Activated CD8-positive, alpha-beta T cell treated with anti-CD3 and anti-CD28 coated beads for 36 hours (primary cell): ENCODE measurements at places on chromosomes 1 and 21. TPM values are rescaled to one million over a fixed set of nuclear protein-coding genes. Genes with fewer than 3 reads are reported as not detected.

- DNase-seq: no peak
Observed at GRCh38 chr21:45901061-45901690, 80.4 kb upstream of the COL6A1 start.

DNA sequence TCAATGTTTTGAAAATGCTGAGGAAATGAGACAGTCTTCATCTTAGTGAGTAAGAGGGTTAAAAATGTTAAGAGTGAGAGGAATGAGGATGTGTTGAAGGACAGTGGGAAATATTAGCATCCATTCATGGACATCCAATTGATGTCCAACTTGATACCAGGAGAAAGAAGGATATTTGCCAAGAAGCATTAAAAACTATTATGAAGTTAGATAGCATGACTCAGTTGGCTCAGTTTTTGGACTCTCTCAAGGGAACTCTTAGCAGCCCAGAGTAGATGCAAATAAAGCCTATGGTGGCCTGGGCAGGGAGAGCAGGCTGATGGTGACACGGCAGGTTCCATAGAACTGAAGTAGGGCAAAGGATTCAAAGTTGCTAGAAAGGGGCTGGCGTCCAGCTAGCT is 171.0 kb downstream of the ZZZ3 start:
- no peak for DNase-seq

The COQ8A gene
- total RNA-seq: 25.3 TPM

GRCh38 chr1:20426923-20427322 is 59.1 kb downstream of the CAMK2N1 start:
- DNase-seq: peak; percentile 8

DNA sequence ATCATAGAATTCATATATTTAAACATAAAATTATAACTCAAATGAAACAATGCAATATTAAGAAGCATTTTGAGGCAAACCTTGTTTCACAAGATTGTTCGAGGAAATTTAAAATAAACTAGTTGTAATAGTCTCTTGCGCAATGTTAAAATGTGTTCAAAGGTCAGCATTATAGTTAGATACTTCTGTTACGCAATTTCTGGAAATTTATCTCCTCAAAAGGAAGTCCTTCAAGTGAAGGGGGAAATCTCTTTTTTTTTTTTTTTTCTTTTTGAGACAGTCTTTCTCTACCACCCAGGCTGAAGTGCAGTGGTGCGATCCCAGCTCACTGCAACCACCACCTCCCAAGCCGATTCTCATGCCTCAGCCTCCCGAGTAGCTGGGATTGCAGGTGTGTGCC is 52.1 kb downstream of the FMO4 start:
- DNase-seq: no peak

DNA sequence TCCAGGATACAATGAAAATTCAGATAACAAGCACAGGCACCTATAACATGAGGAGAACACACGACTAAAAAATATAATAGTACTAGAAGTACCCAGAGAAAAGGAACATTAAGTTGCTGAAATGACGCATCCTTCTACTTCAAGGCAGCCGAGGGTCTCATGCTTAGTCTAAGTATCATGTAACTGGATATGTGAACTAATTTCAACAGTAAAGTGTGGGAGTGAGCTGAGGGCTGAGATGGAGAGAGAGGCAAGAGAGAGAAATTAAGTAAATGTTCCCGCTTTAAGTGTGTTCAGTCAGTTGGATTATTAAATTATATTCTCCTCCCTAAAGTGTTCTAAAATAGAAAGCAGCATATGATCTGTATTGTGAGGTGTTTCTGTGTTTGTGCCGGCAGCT is 152.2 kb upstream of the KRTAP19-8 start:
- no peak for DNase-seq

DNA sequence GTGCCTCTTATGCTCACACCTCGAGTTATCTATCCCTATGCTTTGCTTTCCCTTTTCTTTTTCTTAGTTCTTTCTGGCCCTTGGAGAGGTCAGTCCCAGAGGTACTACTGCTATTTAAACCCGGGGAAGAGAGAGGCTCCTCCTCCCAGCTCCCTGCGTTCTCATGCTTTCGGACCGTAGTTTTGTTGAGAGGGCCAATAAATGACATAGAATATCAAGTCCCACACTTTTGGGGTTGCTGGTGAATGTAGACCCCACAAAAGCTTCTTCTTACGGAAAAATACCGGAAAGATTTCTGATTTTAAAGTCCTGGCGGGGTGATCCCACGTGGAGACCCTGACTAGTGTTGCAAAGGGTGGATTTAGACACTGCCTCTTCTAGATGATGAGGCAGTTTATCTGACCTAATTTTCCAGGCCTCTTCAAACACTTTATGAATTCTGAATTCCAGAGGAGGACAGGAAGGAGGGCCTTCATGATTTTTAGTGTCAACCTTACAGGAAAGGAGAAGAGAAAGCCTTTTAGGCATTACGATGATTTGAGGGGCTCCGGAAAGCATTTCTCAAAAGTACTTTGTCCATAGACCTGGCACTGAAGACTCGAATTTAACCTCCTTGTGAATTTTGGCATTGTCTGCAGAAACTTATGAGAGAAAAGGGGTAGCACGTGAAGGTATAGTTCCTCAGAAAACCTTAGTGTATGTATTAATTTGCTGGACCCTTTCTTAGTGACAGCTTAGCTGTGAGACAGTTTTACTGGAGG is 694 bp downstream of the TMEM167B start:
- DNase-seq: peak; percentile 47

The KRTAP13-2 gene
- not detected for total RNA-seq

The LCK gene
- total RNA-seq: 292 TPM

The GREM2 gene
- total RNA-seq: not detected

- no peak for DNase-seq
Observed at GRCh38 chr1:228275179-228275429, 67.3 kb downstream of the OBSCN start.

GRCh38 chr1:114154146-114154962 is 685 bp upstream of the SYT6 start:
- DNase-seq: peak; percentile 11

- DNase-seq: no peak
Observed at GRCh38 chr21:41480086-41480690, 27.8 kb downstream of the TMPRSS2 start.

- no peak for DNase-seq
Observed at GRCh38 chr1:115118086-115118485, 28.8 kb upstream of the TSPAN2 start.

DNA sequence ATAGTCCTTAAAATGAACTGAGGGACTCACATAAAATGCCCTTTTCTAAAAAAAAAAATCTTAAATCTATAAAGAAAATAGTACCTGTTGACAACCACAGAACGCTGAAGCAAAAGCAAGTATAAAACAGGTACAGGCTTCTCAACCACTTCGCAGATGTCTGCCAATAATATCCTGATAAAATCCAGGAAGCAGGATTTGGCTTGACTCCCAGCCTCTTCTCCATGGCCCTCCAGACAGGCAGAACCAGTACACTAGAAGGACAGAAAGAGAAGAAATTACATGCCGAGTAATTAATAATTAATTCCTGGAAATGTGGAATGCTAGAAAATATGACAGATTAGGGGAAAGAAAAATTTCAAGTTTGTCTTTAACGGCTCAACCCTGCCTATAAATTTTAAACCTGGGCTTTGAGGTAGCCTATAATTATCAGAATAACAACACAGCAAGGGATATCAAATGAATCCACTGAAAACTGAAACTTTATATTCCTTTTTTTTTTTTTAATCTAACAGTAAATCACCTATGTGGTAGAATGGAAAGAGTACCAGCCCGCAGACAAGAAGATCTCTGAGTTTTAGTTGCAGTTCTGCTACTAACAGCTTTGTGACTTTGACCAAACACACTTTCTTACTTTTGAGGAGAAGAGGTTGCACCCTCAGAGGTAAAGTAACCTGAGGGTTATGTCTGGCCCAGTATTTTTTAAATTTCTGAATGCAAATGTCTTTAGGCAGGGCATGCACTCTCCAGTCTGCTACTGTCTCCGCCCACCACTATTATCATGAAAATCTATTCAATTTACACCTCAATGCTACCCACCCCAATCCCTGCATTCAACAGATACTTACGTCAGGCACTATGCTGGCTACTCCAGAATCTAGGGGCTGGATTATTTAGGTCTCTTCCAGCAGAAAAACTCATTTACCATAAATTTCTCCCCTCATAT is 2.7 kb downstream of the KIAA0319L start:
- no peak for DNase-seq

- DNase-seq: no peak
Observed at GRCh38 chr1:151405187-151405951, 6.0 kb downstream of the PSMB4 start.

The LRRC53 gene
- total RNA-seq: not detected

GRCh38 chr1:11326070-11326469 is 53.1 kb downstream of the UBIAD1 start:
- no peak for DNase-seq

The SERINC2 gene
- total RNA-seq: not detected

GRCh38 chr1:88149686-88150085 is 534.4 kb upstream of the PKN2 start:
- DNase-seq: no peak

DNA sequence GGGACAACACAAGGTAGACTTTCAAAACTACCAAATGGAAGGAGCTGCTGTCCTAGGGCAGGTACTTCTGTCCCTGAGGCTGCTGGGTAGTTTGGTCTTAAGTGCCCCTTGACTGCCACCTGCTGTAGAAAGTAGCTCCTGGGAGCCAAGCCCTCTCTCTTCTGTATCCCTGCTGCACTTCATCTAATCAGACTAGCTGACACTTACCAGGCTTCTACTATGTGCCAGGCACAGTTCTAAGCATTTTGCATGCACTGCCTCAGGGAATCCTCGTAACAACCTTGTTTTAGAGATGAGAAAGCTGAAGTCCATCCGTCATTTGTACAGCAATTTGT is 15.9 kb upstream of the SRSF4 start:
- peak; percentile 61 for DNase-seq

GRCh38 chr1:52424813-52425212 is 20.4 kb downstream of the PRPF38A start:
- DNase-seq: no peak

The HSPB7 gene
- total RNA-seq: not detected

GRCh38 chr1:52054496-52055065 is 410 bp downstream of the TXNDC12 start:
- no peak for DNase-seq

DNA sequence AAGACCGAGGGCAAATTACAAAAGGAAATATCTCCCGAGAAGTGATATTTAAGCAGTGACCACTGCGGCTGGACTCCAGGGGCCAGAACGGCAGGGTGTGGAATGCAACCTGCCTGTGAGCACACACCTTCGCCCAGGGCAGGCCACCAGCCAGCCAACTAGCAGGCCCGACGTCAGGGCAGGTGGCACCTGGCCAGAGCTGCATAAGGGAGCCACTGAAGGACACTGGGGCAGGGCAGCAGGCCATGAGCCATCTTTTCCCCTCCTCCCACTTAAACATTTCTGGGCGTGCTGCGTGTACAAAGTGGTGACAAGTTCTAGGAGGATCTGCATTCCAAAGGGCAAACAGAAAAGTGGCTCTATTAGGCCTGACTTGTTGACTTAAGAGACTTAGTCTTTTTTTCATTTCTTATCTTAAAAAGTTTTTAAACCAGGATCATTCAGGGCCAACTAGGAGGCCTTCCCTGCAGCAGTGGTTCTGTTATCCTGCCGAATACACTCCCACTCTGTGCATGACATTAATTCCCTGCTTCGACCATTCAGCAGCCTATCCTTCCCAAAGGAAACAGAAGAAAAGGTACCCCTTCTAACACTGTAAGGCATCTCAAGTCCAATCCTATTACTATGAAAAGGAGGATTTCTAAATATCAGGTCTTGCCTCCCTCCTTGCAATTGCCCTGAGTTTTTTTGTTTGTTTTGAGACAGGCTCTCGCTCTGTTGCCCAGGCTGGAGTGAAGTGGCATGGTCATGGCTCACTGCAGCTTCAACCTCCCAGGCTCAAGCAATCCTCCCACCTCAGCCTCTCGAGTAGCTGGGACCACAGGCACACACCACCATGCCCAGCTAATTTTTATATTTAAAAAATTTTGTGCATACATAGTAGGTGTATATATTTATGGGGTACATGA is 96.3 kb downstream of the BCAR3 start:
- DNase-seq: no peak

DNA sequence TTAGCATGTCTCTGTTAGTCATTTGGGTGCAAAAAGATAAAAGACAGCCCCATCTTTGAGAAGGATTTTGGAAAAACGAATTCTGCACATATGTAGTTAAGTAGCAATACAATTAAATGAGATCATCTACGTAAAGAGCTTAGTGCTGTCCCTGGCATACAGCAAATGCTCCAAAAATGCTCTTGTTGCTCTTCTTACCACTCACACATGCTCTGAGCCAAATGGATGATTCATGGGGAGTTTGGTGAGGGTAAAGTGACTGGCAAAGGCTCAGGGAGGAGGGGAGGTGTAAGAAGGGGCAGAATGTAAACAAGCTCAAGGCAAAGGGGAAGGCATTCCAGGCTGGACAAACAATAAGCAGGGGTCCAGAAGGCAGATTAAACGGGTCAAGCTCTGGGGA is 191.9 kb downstream of the AK5 start:
- no peak for DNase-seq

GRCh38 chr1:6674771-6675170 is 26.8 kb downstream of the DNAJC11 start:
- DNase-seq: no peak

The TBX19 gene
- 1.5 TPM for total RNA-seq

- no peak for DNase-seq
Observed at GRCh38 chr21:45383615-45384201, 21.3 kb upstream of the COL18A1 start.

DNA sequence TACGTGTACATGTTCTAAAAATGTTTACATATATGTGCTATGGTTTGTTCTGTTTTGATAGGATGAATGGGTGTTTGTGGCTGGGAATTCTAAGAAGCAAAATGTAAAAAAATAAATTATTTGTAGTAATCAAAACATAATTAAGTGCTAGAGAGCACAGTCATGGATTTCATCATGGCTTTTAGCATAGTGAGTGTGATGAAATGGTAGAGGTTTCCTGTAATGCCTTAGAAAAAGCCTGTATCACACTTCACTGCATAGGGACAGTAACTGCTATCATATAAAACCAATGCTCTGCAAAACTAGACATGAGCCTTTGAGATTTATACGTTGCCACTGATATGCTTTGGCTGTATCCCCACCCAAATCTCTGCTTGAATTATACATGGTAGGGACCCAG is 99.8 kb downstream of the PTGER3 start:
- no peak for DNase-seq

DNA sequence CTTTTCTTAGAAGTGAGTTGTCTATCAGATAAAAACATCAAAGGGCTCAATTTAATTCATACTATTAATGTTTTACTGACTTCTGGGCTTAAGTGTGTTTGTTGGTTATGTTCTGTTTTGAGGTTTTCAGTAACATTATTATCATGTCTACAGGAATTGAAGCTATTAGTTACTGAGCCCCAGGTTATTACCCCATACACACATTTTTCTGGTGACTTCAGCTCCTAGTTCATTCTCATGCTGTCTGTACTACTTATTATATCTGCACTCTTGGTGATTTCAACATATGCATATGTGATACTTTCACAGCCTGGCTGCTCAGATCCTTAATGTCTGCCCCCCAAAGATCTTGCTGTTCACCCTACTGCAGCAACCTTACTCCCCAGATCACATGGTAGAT is 27.0 kb upstream of the SGIP1 start:
- DNase-seq: no peak

- DNase-seq: peak; percentile 50
Observed at GRCh38 chr1:116804736-116805135, 50.5 kb downstream of the CD2 start.
